ENCODE measurements at places on chromosomes 12 and 14. TPM values are rescaled to one million over a fixed set of nuclear protein-coding genes. Genes with fewer than 3 reads are reported as not detected.
A peak's percentile ranks its signal among the peaks of the same experiment; 100 is the strongest.

GRCh38 chr14:64423987-64424386 lies 35.8 kb downstream of the MTHFD1 start:
- no peaks in the 10 kb centered on the region for H3K4me1 ChIP-seq
- DNase-seq, result no peak
- H3K4me3 ChIP-seq, result no peak overlapping the region

KRT7 gene
- not detected for total RNA-seq

DNA sequence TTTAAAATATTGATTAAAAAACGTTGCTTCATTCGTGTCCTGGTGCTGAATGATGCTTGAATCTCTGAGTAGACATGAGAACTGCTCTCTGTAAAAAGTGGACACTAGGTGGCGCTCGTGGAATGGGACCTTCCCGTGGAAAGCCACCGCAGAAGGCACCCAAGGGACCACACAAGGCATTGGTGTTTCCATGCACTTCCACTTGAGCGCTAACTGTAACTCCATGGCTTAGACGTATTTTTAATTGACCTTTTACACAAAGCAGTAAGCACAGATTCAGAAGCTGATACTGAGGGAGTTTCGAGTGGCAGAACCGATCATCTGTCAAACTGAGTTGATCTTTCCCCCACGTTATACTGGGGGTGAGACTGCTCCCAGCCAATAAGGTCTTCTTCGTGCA lies 135.3 kb downstream of the PRKCH start:
- H3K4me1 ChIP-seq, result peaks cover 42% of the 10 kb centered on the region
- DNase-seq, result peak; percentile 74
- H3K4me3 ChIP-seq, result no peak overlapping the region
- H3K27me3 ChIP-seq, result no peaks in the 10 kb centered on the region
- peaks cover 26% of the 10 kb centered on the region for H3K36me3 ChIP-seq

GNB3 gene
- total RNA-seq, result 7.5 TPM

GRCh38 chr14:24392325-24393091 lies 6.3 kb upstream of the NYNRIN start:
- no peak overlapping the region for H3K27ac ChIP-seq
- no peak overlapping the region for H3K4me3 ChIP-seq
- peaks cover 9% of the 10 kb centered on the region for H3K27me3 ChIP-seq
- H3K36me3 ChIP-seq, result no peaks in the 10 kb centered on the region

DNA sequence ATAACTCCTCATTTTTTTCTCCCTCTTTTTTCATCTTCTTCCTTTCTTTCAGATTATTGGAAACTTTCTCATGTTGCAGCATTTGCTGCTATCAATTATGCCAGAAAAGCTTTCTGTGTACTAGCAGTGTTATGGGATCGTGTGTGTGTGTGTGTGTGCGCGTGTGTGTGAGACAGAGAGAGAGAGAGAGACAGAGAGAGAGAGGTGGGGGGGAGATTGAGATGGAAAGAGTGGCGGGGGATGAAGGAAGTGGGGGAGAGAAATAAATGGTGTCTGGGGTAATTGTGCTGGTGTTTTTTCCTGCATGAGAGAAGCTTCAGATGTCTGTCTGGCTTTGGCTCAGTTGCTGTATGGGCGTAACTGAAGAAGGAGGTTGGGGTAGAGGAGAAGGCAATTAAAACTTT lies 268.9 kb downstream of the RAD51B start:
- no peaks in the 10 kb centered on the region for H3K36me3 ChIP-seq
- H3K4me3 ChIP-seq, result no peak overlapping the region
- no peak overlapping the region for H3K27ac ChIP-seq
- H3K27me3 ChIP-seq, result peaks cover 4% of the 10 kb centered on the region
- no peak for DNase-seq

- no peaks in the 10 kb centered on the region for H3K36me3 ChIP-seq
- H3K27ac ChIP-seq, result no peak overlapping the region
- H3K4me3 ChIP-seq, result no peak overlapping the region
- no peaks in the 10 kb centered on the region for H3K27me3 ChIP-seq
- H3K4me1 ChIP-seq, result no peaks in the 10 kb centered on the region
Measured at GRCh38 chr14:21320913-21321312, 41.0 kb downstream of the RPGRIP1 start.

DNA sequence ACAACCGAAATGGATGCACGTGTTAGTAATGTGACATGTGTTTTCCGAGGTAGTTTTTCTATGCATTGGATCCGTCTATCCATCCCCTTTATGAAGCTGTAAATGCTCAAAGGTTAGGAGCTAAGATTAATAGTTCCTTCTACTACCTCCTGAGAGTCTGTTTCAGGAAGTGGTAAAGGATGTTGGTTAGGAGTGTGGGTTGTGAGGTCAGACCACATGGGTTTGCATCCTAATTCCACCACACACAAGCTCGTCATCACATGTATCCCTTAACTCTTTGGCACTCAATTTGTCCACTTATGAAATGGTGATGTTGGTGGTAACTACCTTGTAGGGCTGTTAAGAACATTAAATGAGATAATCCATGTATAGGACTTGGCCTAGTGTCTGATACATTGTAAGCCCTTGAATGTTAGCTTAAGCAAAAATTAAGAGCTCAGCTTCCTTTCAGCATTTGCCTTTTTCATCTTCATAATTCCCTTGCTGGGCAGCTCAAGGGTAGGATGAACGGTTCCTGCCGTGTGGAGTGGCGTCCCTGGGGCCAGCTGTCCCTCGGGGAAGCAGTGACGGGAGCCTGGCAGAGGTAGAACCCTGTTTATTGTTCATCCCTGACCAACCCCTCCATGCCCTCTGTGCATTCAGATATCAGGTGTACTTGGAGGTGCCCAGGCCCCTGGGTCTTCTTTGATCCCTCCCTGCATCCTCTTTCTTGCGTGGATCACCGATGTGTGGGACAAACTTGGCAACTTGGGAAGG lies 52.3 kb downstream of the TSPAN9 start:
- no peaks in the 10 kb centered on the region for H3K27me3 ChIP-seq
- H3K27ac ChIP-seq, result peak overlapping the region; percentile 87
- H3K4me3 ChIP-seq, result peak overlapping the region; percentile 43
- DNase-seq, result no peak
- peaks cover 55% of the 10 kb centered on the region for H3K4me1 ChIP-seq

DNA sequence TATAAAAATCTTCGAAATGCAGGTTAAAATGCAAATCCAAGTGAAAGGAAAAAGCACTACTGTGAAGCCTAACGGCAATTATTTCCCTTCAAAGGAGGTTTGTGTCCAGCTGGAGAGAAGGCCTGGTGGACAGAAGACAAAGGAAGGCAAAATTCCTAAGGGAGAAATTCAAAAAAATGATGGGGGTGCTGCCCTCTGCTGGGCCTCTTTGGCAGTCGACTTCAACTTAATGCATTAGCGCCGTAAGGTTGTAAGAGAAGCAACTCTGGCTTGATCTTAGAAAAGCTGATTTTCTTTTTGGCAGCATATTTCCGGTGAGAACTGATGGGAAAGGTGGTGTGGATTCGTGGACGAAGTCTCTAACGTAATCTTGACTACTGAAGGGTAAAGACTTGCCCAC lies 34.3 kb upstream of the CHFR start:
- no peaks in the 10 kb centered on the region for H3K27me3 ChIP-seq
- H3K4me3 ChIP-seq, result no peak overlapping the region
- no peaks in the 10 kb centered on the region for H3K4me1 ChIP-seq
- H3K27ac ChIP-seq, result no peak overlapping the region

C1QL4 gene
- total RNA-seq, result not detected

GRCh38 chr12:132430838-132431774 lies 58.8 kb upstream of the FBRSL1 start:
- H3K36me3 ChIP-seq, result no peaks in the 10 kb centered on the region
- DNase-seq, result no peak
- peaks cover 96% of the 10 kb centered on the region for H3K27me3 ChIP-seq
- peaks cover 24% of the 10 kb centered on the region for H3K4me1 ChIP-seq

GRCh38 chr12:76446090-76446489 lies 97.9 kb upstream of the BBS10 start:
- DNase-seq, result no peak
- H3K4me3 ChIP-seq, result no peak overlapping the region
- no peaks in the 10 kb centered on the region for H3K27me3 ChIP-seq
- peaks cover 13% of the 10 kb centered on the region for H3K36me3 ChIP-seq
- H3K4me1 ChIP-seq, result peaks cover 40% of the 10 kb centered on the region

DNA sequence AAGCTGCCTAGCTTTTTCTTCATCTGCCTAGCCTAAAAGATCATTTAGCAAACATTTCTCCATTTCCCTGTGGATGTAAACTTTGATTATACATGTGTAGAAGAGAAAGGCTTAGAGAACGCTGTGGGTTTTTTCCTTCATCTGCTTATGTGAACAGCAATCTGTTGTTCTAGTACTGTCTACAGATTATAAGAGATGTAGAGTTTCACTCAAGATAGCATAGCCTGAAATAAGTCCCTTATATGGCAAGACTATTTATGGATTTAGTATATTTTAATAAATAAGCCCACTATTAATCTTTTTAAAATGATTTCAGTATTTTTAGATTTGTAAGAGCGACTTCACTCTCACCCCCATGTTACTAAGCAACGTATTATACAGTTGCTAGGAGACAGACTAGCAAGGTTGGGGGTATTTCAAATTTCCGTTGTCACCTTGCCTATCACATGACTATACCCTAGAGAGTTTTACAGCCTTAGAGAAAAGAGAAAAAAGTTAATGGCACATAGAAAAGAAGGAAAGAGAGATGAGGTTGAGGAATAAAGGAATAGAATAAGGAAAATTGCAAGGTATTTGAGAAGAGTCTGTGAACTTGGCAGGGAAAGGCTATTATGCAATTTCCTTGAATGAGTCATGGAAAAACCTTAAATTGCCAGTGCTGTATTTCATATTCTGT lies 12.2 kb upstream of the TUBA1A start:
- no peaks in the 10 kb centered on the region for H3K27me3 ChIP-seq
- peak overlapping the region; percentile 38 for H3K4me3 ChIP-seq
- H3K27ac ChIP-seq, result peak overlapping the region; percentile 79

DNA sequence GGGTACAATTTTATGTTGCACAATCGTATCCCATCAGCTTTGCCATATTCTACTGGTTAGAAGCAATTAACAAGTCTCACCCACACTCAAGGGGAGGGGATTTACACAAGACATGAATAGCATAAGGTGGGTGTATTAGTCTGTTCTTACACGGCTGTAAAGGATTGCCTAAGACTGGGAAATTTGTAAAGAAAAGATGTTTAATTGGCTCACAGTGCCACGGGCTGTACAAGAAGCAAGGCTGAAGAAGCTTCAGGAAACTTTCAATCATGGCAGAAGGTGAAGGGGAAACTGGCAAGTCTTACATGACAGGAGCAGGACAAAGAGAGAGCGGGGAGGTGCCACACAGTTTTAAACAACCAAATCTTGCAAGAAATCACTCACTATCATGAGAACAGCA lies 231.8 kb upstream of the AMIGO2 start:
- DNase-seq, result no peak
- H3K36me3 ChIP-seq, result no peaks in the 10 kb centered on the region
- H3K4me1 ChIP-seq, result peaks cover 7% of the 10 kb centered on the region
- no peak overlapping the region for H3K4me3 ChIP-seq
- H3K27ac ChIP-seq, result no peak overlapping the region

DNA sequence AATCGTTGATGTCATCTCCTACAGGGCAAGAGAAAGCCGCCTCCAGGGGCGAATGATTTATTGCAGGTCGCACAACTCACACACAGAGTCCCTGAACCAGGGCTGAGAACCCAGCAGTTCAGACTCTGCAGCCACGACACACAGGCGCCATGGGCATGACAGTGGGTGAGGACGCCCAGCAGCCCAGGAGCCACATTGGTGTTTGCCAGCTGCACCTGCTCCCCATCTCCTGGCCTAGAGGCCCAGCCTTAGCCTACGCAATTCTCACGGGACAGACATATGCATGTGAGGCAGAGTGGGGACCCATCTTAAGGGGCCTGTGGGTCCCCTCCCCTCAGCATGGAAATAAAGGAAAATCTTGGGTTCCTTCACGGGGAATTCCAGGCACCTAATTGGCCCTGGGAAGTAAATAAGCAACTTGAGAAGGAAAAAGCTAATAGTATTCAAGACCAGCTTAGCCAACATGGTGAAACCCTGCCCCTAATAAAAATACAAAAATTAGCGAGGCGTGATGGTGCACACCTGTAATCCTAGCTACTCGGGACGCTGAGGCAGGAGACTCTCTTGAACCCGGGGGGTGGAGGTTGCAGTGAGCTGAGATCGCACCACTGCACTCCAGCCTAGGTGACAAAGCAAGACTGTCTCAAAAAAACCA lies 69.3 kb downstream of the RIMBP2 start:
- peaks cover 57% of the 10 kb centered on the region for H3K27me3 ChIP-seq
- H3K27ac ChIP-seq, result no peak overlapping the region
- H3K36me3 ChIP-seq, result no peaks in the 10 kb centered on the region
- peaks cover 4% of the 10 kb centered on the region for H3K4me1 ChIP-seq
- no peak for DNase-seq

DNA sequence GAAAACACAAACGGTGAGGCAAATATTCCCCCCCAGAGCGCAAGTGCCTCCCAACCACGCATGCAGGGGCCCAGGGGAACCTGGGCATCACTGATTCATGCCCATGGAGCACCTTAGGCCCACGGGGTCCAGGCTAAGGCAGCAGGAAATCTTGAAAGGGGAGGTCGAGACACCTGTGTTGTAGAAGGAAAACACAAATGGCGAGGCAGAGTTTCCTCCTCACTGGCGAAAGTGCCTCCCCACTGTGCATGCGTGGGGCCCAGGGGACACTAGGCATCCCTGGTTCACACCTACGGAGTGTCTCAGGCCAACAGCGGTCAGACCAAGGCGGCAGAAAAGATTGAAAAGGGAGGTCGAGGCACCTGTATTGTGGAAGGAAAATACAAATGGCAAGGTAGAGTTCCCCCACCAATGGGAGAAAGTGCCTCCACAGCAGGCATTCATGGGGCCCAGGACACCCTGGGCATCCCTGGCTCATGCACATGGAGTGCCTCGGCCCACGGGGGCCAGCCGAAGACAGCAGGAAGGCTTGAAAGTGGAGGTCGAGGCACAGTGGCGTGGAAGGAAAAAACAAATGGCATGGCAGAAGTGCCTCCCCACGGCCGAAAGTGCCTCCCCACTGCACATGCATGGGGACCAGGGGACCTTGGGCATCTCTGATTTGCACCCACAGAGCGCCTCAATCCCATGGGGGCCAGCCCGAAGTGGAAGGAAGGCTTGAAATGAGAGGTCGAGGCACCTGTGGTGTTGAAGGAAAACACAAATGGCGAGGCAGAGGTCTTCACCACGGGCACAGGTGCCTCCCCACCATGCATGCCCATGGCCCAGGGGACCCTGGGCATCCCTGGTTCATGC lies 368.8 kb downstream of the ALG10 start:
- H3K4me1 ChIP-seq, result no peaks in the 10 kb centered on the region
- H3K4me3 ChIP-seq, result no peak overlapping the region
- no peak overlapping the region for H3K27ac ChIP-seq
- no peaks in the 10 kb centered on the region for H3K36me3 ChIP-seq

GRCh38 chr14:45201905-45202304 lies 51.1 kb downstream of the MIS18BP1 start:
- no peak for DNase-seq
- H3K4me1 ChIP-seq, result no peaks in the 10 kb centered on the region
- no peak overlapping the region for H3K27ac ChIP-seq
- no peaks in the 10 kb centered on the region for H3K27me3 ChIP-seq
- H3K4me3 ChIP-seq, result no peak overlapping the region

DNA sequence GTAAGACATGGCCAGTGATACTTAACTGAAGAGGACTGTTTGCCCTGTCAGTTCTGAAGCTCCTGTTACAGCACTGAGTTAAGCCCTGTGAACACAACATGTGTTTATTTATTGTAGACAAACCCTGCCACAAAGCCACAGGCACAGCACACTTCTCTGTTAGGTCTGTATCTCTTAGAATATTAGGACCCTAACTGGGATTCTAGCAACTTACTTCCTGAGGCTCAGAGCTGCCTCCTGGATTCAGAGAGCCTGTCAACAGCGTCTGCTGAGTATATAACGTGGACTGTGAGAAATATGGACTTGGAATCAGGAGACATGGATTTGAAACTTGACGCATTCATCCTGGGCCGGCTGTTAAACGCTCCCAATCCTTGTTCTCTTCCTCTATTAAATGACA lies 135.0 kb upstream of the HIF1A start:
- H3K27ac ChIP-seq, result peak overlapping the region; percentile 82
- peaks cover 47% of the 10 kb centered on the region for H3K4me1 ChIP-seq
- no peak overlapping the region for H3K4me3 ChIP-seq
- no peaks in the 10 kb centered on the region for H3K27me3 ChIP-seq

AMIGO2 gene
- total RNA-seq, result 2.3 TPM

All from left ventricle myocardium inferior (tissue), 1 donor.